ENCODE measurements at places on chromosomes 1 and 21.
A peak's percentile ranks its signal among the peaks of the same experiment; 100 is the strongest.

GRCh38 chr1:214341932-214342331, 61.0 kb downstream of the SMYD2 start:
- DNase-seq, result no peak

DNA sequence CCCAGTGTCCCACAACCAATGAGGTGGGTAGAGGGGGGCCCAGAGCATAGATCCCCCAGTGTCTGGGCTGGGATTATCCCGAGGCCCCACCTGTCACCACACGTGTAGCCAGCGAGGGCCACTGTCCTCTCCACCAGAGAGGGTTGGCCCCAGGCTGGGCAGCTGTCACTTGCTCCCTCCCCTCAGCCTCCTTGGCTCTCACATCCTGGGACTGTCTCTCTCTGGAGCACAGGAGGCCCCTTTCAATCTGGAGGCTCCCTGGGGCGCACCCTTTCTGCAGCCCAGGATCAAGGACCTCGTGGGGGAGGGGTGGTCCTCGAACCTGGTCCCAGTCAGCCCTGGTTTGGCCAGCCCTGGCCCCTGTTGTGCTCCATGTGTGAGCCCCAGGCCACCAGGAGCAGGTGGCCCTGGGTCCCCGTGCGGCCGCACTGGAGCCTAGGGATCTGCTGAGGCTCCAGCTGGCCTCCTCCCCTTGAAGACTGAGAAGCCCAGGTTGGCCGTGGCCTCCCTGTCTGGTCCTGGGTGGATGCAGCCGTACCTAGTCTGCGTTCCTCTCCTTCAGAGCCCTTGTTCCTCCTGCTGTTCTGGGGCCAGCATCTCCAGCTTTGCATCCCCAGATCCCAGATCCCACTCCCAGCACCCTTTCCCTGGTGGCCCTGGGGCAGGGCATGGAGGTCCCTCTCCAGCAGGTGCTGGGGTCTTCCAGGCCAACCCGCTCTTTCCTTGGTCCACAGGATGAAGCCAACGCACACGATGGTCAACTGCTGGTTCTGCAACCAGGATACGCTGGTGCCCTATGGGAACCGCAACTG, 6.7 kb downstream of the TMEM201 start:
- DNase-seq, result no peak

- DNase-seq, result no peak
Measured at GRCh38 chr1:25008192-25008485, 78.1 kb upstream of the RUNX3 start.

- DNase-seq, result no peak
Measured at GRCh38 chr21:35212393-35213127, 163.5 kb upstream of the RUNX1 start.

- DNase-seq, result no peak
Measured at GRCh38 chr1:41728403-41729202, 190.1 kb downstream of the HIVEP3 start.

DNA sequence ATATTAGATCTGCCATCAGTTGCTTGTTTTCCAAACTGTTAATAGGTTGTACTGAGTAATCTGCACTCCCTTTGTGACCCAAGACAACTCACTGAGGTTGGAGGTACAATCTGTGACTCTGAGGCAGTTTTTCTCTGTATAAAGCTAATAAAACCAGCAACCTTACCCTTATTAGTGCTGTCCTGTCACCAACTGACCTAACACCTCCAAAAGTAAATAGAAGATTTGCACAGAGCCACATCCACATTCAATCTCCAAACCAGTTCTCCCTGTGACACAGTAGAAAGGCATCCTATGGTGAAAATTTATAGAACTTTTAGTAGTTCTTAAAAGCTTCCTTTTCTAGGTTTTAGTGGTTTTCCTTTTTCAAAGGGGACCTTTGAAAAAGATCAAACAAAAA, 140.4 kb upstream of the ADGRL2 start:
- peak; percentile 27 for DNase-seq

DNA sequence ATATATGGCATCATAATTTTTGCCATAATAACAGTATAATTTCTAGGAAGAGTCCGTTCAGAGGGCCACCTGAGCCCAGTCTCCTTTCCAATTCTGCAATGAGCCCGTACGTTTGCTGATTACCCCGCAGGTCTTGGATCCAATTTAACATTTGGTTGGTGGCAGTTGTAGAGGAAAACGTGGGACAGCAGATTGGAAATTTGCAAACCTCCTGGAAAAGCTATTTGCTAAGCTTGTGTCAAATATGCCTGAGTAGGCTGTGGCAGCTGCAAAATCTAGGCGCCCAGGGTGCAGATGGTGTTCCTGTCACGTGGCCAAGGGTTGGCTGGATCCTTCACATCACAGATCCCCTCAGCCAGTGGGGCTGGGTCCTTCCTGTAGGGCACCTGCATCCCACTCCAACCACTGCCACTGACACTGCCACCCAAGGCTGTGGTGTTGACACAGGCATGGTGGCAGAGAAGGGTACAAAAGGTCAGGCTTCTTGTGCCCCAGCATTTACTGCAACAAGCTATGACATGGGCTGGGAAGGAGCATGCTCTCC, 174.8 kb upstream of the SYT6 start:
- no peak for DNase-seq

- no peak for DNase-seq
Measured at GRCh38 chr1:233289676-233290075, 5.8 kb downstream of the PCNX2 start.

DNA sequence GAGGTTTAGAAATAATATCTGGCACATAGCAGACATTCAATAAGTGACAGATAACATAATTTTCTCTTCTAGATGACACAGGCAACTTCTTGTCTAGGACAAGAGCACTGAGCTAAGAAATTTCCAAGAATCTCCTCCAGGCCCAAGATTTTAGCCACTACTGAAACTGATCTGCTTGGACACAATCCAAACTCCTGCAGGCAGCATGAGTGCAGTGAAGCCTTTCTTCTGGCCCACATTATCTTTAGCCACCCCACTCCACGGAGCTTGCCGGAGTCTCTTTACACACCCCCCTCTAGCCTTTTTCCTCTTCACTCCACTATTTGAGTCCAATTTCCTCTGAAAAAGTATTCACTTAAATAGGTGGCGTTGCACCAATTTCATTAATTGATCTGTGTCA, 142.9 kb upstream of the DUSP10 start:
- DNase-seq, result no peak

Data from GM03348 (cell line).